ENCODE measurements at places on chromosomes 7 and 10.

- no peak for DNase-seq
Measured at GRCh38 chr10:44930904-44931620, 19.9 kb downstream of the TMEM72 start.

GRCh38 chr7:77958436-77958835, 159.9 kb downstream of the PHTF2 start:
- DNase-seq, result no peak

DNA sequence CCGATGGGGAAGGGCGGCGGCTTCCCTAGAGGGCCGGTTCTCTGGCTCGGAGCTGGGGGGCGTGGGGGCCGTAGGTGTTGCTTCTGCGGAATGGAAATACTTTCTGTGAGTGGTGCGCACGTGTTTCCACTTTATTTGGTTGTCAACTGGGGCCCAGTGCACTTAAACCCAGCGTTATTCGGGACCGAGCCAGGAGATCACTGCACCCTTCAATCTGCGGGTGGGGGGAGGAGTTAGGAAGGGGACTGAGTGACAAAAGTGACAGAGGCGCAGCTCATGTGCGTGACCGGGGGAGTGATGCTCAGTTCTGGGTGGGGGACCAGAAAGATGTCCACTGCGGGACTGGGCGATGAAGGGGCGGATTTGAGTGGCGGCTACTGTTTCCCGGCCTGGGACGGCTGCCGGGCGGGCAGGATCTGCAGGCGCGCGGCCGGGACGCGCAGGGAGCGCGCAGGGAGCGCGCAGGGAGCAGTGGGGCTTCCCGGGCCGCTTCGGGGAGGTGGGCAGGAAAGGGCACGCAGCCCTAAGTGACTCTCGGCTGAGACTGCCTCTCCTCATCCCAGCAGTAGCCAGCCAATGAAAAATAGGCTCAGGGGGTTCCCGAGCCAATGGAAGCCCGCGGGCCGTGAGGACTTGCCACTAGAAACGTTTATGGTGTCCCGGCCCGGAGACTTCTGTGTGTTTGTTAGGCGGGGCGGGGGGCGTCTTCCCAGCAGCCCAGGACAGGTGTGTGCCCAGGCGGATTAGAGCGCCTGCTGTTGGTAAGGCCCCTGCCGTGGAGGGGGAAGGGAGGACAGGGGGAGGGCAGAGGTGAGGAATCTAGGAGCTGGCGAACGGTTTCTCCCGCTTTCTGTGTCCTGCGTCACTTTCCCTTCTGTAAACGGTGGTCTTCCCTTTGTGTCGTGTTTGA, 54.3 kb upstream of the KDM7A start:
- peak; percentile 28 for DNase-seq

DNA sequence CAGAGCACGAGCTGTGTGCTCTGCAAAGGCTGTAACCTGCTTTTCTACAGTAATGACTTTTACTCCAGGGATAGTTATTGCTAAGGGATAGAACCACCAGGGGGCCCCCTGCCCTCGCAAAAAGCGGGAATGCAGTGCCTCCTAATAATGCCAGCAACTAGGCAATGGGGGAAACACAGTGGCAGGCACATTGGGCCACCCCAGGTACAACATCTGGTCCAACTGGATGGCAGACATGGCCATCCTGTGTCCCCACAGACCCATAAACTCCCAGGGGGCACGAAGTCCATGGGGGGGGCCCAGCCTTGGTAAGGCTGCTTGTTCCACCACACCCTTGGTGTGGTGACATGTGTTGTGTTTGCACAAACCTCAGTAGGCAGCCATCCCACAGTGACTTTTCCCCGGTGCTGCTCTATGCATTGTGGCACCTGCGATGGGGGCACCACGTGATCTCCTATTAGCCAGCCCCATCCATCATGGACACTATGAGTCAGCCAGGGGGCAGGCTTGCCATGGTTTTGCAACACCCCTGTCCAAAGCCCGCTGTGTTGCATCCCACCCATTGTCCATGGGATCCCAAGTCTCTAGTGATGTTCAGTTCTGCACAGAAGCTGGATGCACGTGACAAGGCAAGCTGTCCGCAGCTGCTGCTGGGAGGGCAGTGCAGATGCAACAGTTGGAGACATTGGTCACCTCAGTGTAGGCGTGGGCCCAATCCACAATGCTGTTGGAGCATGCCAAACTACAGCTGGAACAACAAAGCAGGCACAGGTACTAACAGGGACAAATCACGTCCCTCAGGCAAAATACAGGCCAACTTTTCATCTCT, 84.0 kb downstream of the ANLN start:
- no peak for DNase-seq

- no peak for DNase-seq
Measured at GRCh38 chr7:18553605-18554003, 58.1 kb downstream of the HDAC9 start.

- DNase-seq, result no peak
Measured at GRCh38 chr7:134885967-134886352, 100.3 kb upstream of the AGBL3 start.

DNA sequence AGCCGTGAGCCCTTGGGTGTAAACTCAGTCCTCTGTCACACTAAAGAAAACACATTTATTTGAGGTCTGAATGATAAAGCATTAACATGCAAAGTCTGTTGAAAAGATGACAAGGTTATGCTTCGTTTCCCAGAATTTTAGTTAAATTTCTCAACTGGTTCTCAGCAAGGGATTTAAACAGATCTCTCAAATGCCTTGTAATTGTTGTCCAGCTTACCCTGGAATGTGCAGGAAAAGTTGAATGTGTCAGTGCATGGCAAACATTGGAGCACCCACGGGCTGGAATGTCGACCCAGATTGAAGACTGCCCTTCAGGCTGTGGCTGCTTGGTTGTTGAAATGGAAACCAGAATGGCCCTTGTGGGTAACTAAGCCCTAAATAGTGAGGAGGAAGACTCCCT, 191.8 kb downstream of the TRIL start:
- DNase-seq, result no peak

DNA sequence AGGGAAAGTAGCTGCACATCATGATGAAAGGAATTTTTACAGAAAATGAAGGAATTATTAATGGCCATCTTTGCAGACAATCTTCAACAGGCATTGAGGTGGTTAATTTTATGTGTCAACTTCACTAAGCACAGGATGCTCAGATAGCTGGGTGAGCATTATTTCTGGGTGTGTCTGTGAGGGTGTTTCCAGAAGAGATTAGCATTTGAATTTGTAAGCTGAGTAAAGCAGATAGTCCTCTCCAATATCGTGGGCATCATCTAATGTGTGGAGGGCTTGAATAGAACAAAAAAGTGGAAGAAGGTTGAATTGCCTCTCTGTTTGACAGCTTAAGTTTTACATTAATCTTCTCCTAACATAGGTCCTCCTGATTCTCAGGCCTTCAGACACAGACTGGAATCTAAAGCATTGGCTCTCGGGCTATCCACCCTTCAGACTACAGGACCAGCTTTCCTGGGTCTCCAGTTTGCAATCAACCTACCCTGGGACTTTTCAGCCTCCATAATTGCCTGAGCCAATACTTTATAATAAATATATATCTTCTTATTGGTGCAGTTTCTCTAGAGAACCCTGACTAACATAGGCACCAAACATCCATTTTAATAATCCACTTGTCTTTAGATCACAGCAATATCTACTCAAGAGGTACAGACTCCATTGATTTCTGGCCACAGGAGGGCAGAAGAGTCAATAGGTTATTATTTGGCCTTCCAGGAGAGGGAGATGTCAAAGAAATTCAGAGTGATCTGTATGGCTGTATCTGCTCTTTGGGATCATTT, 10.5 kb upstream of the CRPPA start:
- DNase-seq, result no peak

DNA sequence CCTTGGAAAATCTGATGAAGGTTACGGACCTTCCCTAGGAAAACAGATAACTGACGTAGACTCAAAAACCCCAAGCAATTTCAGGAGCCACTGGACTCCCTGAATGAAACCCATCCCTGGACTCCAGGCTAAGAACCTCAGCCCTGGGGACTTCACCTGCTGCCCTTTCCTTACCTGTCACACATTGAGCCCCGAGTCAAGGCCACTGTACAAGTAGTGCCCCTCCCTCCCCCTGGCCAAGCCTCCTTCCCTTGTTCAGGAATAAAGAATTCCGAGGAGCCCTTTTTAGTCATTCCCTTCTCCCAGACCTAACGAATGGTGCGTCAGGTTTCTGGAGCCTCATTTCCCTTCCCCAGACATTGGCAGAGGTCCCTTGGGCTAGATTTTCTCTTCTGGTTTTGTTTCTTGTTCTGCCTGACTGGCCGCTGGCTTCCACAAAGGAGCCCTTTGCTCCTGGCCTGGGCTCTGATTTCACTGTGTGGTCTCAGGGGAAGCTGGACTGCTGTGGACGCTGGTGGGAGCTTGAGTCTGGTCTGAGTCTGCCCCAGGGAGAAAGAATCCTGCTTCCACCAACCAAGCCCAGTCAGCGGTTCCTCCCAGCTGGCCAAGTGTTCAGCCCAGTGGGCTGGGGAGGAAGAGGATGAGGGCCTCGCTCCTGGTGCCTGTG, 31.7 kb downstream of the ZNF775 start:
- no peak for DNase-seq

DNA sequence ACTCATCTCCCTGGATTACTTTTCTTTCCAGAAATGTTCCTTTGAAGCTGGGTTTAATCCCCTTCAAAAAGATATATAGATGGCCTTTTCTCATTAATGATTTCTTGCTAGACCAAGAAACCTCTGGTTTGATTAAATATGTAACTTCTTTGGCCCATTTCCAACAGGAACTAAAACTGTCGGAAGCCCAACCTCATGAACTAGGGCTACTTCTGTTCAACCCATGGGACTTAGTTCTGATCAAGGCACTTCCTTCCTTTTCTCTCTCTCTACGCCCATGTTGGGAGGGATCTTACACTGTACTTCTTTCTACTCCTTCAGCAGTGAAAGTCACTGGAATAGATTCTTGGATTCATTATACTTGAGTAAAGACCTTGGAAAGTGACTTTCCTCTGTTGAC, 83.6 kb downstream of the TMEM106B start:
- no peak for DNase-seq

DNA sequence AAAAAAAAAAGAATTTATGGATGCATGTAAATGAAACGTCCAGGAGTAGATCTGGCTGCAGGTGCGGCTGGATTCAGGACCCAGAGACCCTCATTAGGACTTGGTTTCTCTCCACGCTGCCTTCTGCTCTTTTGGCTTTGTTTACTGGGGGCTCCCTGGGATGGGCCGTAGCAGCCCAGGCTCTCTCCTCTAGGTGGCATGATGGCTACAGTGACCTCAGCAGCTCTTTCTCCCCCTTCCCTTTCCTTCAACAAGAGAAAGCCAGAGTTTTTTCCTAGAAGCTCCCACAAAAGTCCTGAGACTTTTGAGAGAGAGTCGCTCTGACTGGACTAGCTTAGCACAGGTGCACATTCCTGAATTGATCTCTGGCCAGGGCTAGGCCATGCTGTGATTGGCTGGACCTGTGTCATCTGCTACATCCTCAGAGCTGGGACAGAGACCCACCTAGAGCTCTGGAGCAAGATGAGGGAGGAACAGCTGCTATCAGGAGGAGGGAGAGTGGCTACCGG, 67.8 kb upstream of the PDCD4 start:
- DNase-seq, result no peak

GRCh38 chr7:106569500-106569929, 91.4 kb downstream of the CCDC71L start:
- no peak for DNase-seq

GRCh38 chr10:110967645-110968044, 48.2 kb downstream of the SHOC2 start:
- DNase-seq, result no peak

GRCh38 chr7:151679881-151680612, 160.4 kb upstream of the RHEB start:
- no peak for DNase-seq

DNA sequence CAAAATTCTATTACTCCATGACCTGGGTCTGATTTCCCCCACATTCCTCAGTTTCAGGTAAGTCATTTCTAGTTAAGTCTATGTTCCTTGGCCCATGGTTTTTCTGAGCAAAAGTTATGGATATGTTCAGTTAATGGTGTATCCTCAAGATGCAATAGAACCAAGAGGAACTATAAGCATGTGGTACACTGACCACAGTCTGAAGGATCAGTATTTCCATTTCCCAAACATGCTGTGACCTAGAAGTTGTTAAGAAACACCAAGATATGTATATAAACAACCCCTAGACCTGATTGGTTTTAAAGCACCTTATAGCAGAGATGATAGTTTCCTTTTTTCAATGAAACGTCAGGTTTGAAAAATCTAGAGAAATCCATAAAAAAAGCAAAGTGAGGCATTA, 94.2 kb upstream of the ABCB5 start:
- no peak for DNase-seq

DNA sequence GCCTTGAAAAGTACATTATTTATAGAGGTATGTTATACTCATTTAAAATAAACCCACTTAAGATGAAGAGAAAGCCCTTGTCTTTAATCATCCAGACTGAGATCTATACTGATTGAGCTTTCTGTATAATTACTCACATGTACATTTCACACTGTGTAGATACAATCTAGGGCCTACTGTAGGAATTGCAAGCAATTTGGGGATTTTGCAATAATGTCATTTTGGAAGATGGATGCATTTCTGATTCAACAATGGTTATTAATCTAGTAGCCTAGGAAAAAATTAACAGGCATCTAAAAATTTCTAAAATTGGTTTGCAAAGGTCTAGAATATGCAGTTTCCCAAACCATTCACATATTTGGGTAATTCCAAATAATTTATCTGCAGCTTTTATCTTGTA, 132.2 kb downstream of the PDE1C start:
- DNase-seq, result no peak

GRCh38 chr10:14244801-14245211, 85.9 kb downstream of the FRMD4A start:
- no peak for DNase-seq

- no peak for DNase-seq
Measured at GRCh38 chr7:127107601-127108007, 145.1 kb downstream of the GRM8 start.

DNA sequence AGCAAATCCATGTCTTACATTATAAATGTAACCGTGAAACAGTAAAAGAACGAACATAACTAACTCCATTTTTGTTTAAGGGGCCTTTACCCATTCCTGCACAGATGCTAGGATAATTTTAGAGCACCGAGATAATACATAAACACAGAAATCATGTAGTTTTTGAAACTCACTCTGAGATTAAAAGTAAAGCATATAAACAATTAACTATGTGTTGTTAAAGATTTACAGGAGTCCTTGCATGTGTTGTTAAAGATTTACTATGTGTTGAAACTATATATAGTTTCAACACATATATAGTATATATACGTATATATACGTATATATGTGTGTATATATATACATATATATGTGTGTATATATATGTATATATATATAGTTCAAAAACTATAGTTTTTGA, 7.2 kb upstream of the CALML3 start:
- DNase-seq, result no peak

- DNase-seq, result no peak
Measured at GRCh38 chr7:95373323-95373722, 22.9 kb downstream of the PON3 start.

- no peak for DNase-seq
Measured at GRCh38 chr10:110237894-110238480, 30.6 kb downstream of the MXI1 start.

DNA sequence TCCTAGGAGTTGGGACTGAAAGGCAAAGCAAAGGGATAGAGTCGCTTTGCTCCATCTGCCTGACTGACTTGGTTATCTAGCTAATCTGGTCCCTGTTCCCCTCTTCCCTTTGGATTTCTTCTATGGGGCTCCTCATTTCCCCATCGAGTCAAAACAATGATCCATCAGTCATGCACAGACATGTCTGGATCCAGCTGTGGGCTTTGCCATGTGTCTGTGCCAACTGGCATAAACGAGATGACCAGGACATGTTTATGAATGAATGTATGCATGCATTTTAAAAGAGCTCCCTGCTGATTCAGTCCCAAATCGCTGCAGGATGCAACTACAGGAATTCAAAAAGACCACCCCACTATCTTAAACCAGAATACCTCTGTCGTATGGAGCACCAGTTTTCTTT, 122.0 kb downstream of the ARL4A start:
- DNase-seq, result no peak
